NCI-H187 (cell line): ENCODE measurements at places on chromosomes 1 and 21.
A peak's percentile ranks its signal among the peaks of the same experiment; 100 is the strongest.

GRCh38 chr21:42474043-42474831 lies 21.8 kb downstream of the RSPH1 start:
- DNase-seq: no peak

GRCh38 chr1:200831091-200831490 lies 41.7 kb upstream of the GPR25 start:
- no peak for DNase-seq

DNA sequence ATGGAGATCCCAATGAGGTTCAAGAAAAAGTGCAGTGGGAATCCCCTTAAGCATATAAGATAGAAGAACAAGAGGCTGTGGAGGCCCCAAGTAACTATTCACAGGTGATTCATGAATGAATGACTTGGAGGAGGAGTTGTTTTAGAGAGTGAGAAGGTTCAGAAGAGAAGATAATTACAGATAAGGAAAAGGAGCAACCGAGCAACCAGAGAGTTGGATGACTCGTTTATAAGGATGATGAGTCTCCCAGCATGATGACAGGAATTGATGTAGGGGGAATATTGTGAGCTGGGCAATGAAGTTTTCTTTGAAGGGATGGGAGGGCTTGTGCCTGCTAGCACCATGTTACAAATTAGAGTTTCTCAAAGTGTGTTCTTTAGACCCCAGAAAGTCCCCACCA lies 9.8 kb downstream of the C8A start:
- no peak for DNase-seq

GRCh38 chr1:238681021-238681420 lies 705.3 kb upstream of the CHRM3 start:
- DNase-seq: no peak

DNA sequence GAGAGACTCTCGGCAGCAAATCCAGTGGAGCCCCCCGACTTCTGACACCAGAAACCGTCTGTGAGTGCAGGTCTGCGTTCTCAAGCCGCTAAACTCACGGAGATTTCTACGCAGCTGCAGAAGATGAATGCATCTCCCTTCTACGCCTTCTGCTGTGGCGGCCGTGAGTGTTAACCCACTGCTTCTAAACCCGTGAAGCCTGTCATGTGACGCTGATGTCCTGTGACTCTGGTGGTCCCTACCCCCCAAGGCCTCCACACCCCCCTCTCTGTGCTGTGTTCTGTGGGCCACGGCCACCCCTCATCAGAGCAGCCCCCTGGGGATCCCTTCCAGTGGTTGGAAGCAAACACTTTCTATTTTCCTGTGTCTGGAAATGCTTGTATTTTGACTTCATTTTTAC lies 33.9 kb upstream of the COL18A1 start:
- no peak for DNase-seq

- DNase-seq: no peak
Observed at GRCh38 chr1:155485945-155486344, 76.7 kb downstream of the ASH1L start.

GRCh38 chr1:54095546-54096226 lies 42.3 kb downstream of the TCEANC2 start:
- no peak for DNase-seq

DNA sequence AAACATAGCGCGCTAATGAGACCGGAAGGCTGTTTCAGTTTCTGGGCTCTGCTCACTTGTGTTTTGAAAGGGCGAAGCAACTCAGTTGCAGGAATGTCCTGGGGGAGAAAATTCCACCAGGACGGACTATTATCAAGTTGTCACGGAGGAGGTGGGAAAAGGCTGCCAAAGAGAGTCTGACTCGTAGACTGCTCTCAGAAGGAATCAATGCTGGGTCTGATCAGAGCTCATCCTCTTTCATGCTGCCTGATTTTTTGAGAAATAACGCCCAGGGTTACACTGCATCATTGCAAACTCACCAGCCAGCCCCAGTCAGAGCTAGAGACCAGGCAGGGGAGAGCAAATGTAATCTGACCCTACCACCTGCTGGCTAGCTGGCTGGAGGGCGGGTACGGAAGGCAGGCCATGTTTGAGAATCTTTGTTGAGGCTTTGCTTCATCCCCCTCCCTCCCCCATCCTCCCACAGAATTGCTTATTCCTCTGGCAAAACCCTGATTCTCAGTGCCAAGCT lies 36.4 kb upstream of the BCL9 start:
- peak; percentile 64 for DNase-seq

DNA sequence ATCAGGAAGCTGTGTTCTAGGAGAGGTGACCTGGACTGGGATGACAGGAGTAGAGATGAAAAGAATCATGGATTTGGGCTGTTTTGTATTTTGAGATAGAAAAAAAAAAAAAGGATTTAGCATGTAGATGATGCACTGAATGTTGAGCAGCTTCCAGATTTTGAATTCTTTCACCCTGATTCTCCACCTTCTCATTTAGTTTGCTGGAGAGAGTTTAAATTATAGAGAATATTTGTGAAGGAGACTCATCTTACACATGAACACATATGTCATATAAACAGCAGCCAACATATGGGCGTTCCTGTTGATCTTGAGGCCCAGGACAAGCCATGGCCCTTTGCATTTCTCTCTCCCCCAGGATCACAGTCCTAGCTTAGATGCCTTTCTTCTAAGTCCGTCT lies 7.4 kb downstream of the RPTN start:
- no peak for DNase-seq

DNA sequence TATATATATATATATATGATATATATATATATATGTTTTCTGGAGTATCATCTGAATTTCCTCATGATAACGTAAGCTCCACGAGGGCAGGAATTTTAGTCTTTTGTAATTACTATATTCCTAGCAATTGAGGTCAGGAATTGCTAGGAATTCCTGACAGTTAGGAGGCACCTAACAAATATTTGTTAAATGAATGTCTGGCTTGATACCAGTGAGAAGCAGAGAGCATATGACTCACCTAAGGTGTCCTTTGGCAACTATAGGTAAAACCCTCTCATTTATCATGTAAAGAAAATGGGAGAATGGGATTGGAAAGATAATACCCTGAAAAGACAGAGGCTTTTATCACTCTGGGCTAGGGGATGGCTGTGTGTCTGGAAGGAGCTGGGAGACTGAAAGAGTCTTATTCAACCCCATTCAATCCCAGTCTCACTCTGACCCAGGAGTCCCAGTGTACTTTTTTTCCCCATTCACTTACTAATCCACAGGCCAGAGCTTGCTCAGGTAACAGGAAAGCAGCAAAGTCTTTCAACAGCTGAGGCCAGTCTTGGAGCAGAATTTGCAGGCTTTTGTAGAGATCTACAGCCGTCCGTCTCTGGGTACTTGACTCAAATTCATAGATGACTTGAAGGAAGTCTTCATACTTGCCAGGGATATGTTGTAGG lies 71.2 kb downstream of the DAP3 start:
- no peak for DNase-seq

- no peak for DNase-seq
Observed at GRCh38 chr1:52857443-52857842, 14.9 kb downstream of the ZYG11A start.

DNA sequence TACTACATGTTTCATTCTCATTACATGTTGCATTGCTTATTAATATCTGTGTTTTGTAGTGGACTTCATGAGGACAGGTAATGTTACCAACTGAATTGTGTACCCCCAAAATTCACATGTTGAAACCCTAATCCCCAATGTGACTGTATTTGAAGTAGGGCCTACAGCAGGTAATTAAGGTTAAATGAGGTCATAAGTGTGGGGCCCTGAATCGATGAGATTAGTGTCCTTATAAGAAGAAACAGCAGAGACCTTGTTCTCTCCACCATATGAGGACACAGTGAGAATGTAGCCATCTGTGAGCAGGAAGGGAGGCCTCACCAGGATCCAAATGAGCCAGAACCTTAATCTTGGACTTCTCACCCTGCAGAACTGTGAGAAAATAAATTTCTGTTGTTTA lies 15.0 kb upstream of the IFNAR1 start:
- no peak for DNase-seq

GRCh38 chr1:54014009-54014629 lies 3.9 kb downstream of the LDLRAD1 start:
- no peak for DNase-seq

- DNase-seq: no peak
Observed at GRCh38 chr1:218336328-218336727, 8.8 kb upstream of the TGFB2 start.

DNA sequence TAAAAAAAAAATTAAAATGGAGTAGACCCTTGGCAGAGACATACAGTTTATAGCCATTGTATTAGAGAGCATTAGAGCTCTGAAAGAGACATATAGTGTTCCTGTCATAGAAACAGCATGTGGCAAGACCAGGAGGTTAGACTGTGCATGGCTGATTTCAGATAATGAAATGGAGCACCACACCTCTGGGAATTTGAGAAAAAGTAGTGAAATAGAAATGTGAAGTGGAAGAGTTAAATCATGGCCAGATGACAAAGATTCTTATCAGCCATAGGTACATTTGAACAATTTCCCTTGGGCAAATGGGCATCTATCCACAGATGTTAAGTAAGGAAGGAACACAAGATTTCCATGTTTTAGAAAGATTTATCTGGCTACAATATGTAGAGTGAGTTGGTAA lies 1083.1 kb downstream of the PLA2G4A start:
- no peak for DNase-seq

GRCh38 chr1:88735909-88736308 lies 51.8 kb downstream of the PKN2 start:
- no peak for DNase-seq

GRCh38 chr1:53258216-53258615 lies 19.9 kb upstream of the MAGOH start:
- no peak for DNase-seq

DNA sequence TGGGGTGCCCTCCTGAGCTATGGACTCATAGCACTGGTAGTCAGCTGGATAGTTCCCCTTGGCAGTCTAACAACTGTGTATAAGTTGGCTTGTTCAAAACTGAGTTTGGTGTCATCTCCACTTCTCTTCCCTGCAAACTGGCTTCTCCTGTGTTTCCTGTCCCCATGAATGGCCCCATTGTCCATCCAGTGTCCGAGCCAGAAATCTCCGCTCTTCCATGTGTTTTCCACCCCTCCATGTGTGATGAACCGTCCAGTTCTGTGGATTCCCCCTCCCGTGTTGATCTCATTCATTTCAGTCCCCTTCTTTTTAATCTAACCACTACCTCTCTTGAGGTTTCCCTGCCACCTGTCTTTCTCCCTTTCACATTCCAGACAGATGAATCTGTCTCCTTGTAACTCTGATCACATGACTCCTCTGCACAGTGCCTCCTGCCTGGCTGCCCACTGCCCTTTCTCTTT lies 195.7 kb downstream of the ROR1 start:
- no peak for DNase-seq

DNA sequence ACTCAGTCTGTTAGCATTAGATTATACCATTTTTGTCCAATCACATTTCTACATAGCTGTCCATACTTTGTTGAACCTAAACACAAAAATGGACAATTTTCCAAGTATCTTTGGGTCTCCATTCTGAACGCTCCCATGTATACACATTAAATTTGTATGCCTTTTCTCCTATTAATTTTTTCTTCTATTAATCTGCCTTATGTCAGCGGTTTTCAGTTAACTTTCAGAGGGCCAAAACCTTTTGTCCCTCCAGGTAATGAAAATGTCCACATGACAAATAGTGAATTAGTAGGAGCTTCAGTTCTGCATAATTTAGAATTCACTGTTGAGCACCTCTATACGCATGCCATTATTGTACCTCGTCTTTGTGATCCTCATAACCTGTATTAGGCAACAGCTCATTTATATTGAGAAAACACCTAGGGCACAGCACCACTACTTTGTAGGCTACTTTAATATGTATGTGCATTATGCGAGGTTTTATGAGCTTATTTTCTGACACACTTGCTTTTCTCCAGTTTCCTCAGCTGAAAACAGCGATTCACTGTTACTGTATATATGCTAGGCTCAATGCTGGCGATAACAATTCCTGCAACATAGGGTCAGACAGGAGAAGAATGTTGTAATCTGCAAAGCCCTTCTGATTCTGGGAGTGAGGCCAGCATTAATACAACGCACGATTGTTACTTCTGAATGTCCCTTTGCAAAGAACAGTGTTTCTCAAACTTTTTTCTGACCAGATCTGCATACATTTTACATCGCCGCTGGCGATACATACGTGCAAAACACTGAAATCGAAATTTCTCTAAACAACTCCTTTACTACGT lies 1.1 kb upstream of the ABCD3 start:
- no peak for DNase-seq

- DNase-seq: no peak
Observed at GRCh38 chr1:22349362-22350043, 102.1 kb upstream of the ZBTB40 start.

GRCh38 chr1:171467626-171468025 lies 17.7 kb upstream of the PRRC2C start:
- no peak for DNase-seq

DNA sequence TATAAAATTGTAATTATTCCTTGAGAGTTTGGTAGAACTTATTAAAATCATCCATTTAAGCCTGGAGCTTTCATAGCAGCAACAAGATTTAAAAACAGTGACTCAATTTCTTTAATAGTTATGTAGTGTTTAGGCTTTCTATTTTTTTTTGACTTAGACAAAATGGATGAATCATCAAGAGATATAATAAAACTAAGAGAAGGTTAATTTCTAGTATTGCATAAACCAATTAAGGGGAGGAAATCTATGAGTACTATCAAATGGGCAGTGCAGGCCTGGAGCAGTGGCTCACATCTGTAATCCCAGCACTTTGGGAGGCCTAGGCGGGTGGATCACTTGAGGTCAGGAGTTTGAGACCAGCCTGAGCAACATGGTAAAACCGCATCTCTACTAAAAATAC lies 416.3 kb upstream of the USP24 start:
- no peak for DNase-seq

- DNase-seq: peak; percentile 21
Observed at GRCh38 chr1:52662645-52663313, 29.8 kb downstream of the SHISAL2A start.

- no peak for DNase-seq
Observed at GRCh38 chr1:201693890-201694607, 134.9 kb upstream of the IPO9 start.

DNA sequence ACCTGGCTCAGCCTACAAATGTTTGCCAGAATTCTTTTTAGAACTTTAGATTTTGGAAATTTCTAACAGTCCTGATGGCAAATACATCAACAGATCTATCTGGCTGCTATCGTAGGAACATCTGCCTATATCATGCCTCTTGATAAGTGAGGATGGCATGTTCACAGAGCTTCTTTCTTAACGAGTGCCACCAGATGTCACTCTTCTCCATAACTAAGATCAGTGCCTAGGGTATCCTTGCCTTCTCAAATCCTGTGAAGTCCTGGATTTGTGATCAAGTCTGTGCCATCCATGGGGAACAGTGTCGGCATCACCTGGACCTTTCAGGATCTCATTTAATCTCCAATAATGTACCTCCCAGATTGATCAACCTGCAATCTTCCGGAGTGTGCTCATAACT lies 36.5 kb upstream of the CD5L start:
- no peak for DNase-seq

- no peak for DNase-seq
Observed at GRCh38 chr1:207455183-207455754, 1.1 kb downstream of the CR2 start.

DNA sequence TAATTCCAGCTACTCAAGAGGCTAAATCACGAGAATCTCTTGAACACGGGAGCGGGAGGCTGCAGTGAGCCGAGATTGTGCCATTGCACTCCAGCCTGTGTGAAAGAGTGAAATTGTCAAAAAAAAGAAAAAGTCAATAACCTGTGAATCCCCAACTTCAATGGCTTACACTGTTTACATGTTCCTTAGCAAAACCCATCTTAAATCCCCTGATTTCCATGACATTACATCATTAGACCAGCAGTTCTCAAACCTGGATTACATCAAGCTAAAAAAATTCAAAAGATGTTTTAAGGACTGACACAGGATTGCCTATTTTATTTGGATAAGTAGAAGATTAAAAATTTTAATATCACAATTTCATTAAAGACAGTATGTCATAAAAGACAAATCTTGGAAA lies 12.4 kb downstream of the GPBP1L1 start:
- no peak for DNase-seq

- DNase-seq: no peak
Observed at GRCh38 chr1:93738926-93739325, 57.3 kb upstream of the BCAR3 start.
